H1 (cell line): ENCODE measurements at places on chromosomes 4 and X. TPM values are rescaled to one million over a fixed set of nuclear protein-coding genes. Genes with fewer than 3 reads are reported as not detected.

GRCh38 chrX:74434336-74434735 is 13.0 kb downstream of the SLC16A2 start:
- no peaks in the 10 kb centered on the region for H3K27me3 ChIP-seq
- no peak overlapping the region for H3K27ac ChIP-seq
- H3K4me3 ChIP-seq, result no peak overlapping the region
- peaks cover 4% of the 10 kb centered on the region for H3K4me1 ChIP-seq
- DNase-seq, result no peak

DNA sequence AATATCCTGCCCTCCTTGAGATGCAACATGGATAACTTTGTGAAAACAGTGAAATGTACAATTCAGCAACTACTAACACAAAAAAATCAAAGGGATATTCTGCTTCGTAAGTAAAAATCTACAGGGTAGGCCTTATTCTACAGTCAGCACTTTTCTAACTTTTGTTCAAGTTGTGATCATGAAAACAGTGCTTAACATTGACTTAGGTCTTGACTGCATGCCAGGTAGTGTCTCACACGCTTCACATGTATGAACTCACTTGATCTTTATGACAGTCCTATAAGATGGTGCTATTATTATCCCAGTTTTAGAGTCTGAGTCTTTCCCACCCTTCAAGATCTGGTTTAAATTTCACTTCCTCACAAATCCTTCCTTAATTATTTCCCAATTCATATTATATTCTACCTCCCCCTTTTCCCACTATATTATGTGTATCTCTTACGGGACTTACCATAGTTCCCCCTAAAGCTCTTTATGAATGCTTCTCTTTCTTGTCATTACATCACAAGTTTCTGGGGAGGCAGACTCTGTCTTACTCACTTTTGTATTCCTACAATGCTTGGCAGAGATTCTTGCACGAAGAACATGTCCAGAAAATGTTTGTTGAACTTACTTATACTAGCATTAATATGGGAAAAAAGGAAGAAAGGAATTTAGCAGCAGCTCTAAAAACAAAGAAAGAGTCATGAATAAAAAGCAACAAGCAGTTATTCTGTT is 179.8 kb downstream of the SCFD2 start:
- no peaks in the 10 kb centered on the region for H3K27me3 ChIP-seq
- DNase-seq, result no peak
- no peaks in the 10 kb centered on the region for H3K36me3 ChIP-seq
- no peaks in the 10 kb centered on the region for H3K4me1 ChIP-seq
- no peak overlapping the region for H3K27ac ChIP-seq
- H3K4me3 ChIP-seq, result no peak overlapping the region

GRCh38 chr4:7041801-7042502 is 1.2 kb upstream of the TADA2B start:
- no peak overlapping the region for H3K27ac ChIP-seq
- peaks cover 26% of the 10 kb centered on the region for H3K27me3 ChIP-seq
- DNase-seq, result no peak
- peak overlapping the region; percentile 69 for H3K4me3 ChIP-seq
- peaks cover 7% of the 10 kb centered on the region; the same call in 1 of the 2 replicates for H3K4me1 ChIP-seq
- no peaks in the 10 kb centered on the region for H3K36me3 ChIP-seq

DNA sequence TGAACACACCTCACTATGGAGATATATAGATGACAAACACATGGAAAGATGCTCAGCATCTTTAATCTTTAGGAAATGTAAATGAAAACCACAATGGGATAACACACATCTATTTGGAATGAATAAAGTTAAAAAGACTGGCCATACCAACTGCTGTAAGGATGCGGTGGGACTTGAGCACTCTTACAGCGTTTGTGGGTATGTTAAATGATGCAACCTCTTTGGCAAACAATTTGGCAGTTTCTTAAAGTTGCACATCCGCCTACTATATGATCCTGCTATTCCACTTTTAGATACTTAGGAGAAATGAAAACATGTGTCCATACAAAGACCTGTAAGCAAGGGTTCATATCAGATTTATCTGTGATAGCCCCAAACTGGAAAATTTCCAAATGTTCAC is 50.7 kb downstream of the MRPL1 start:
- H3K4me3 ChIP-seq, result no peak overlapping the region
- no peaks in the 10 kb centered on the region for H3K36me3 ChIP-seq
- H3K27me3 ChIP-seq, result no peaks in the 10 kb centered on the region
- no peak for DNase-seq
- no peaks in the 10 kb centered on the region for H3K4me1 ChIP-seq

DNA sequence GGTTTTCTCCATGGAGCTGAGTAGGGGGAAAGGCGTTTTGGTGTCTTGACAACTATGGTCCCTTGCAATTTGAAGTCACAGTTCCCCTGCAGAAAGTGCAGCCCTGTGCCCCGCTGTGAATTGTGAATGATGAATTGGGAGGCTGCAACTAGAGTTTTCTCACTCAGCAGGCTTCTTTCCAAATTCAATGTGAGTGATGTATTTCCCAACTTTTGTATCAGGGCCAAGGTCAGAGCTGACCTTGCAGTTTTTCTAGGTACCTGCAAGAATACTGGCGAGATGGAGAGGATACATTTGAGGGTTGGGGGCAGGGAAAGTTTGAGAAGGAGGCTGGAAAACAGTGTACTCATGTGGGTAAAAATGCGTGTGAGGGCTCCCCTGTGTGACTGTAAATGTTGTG is 11.7 kb downstream of the PHEX start:
- H3K4me3 ChIP-seq, result no peak overlapping the region
- H3K27me3 ChIP-seq, result no peaks in the 10 kb centered on the region
- no peaks in the 10 kb centered on the region for H3K4me1 ChIP-seq
- H3K27ac ChIP-seq, result no peak overlapping the region
- DNase-seq, result no peak

GRCh38 chrX:110053453-110053852 is 50.5 kb downstream of the TMEM164 start:
- H3K27ac ChIP-seq, result no peak overlapping the region
- H3K27me3 ChIP-seq, result no peaks in the 10 kb centered on the region
- no peaks in the 10 kb centered on the region for H3K4me1 ChIP-seq
- DNase-seq, result no peak

- H3K4me3 ChIP-seq, result no peak overlapping the region
- H3K27ac ChIP-seq, result no peak overlapping the region
- H3K27me3 ChIP-seq, result no peaks in the 10 kb centered on the region
- no peaks in the 10 kb centered on the region for H3K4me1 ChIP-seq
- no peak for DNase-seq
These were observed 107.0 kb upstream of the HPGD start for GRCh38 chr4:174629265-174629664.

- no peak overlapping the region for H3K27ac ChIP-seq
- no peaks in the 10 kb centered on the region for H3K36me3 ChIP-seq
- no peaks in the 10 kb centered on the region for H3K4me1 ChIP-seq
- no peak overlapping the region for H3K4me3 ChIP-seq
These were observed 23.8 kb upstream of the PLAC1 start for GRCh38 chrX:134682081-134682480.

DNA sequence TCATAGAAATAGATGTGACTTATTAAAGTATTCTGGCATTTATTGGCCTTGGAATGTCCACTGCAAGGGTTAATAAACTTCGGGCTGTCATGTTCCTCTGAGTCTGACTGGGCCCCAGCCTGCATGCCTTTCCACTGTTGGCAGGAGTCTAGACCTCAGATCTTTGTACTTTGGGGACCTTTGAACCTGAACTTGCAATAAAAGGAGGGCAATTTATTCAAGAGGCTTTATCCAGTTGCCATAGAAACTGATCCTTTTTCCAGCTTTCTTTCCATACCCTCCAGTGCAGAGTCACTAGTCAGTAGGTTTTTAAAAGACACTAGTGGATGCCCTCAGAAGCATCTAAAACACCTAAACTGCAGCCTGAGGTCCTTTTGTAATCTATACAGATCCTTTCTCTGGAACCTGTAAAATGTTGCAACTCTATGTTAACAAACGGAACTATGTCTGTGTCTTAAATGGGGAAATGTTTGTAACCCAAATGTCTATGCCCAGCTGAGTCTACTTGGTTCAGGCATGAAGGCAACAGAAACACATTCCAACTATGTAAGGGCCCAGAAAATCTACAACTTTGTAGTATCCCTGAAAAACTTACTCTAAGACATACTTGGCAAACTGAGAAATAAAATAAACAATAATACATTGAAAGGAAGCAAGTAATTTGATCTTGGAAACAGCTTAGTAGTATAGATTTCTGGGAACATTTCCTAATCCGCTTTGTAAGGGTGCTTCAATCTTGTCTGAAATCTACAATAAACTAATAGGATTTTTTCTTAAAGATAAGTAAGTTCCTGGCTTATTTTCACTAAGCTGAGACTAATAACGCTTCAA is 41.5 kb downstream of the SOWAHB start:
- no peaks in the 10 kb centered on the region for H3K4me1 ChIP-seq
- no peak overlapping the region for H3K4me3 ChIP-seq
- H3K27ac ChIP-seq, result no peak overlapping the region
- no peak for DNase-seq

- peak overlapping the region; percentile 42; the same call in 1 of the 2 replicates for H3K4me3 ChIP-seq
- no peaks in the 10 kb centered on the region for H3K27me3 ChIP-seq
- peak; percentile 80 for DNase-seq
These were observed 99.1 kb downstream of the TRAPPC11 start for GRCh38 chr4:183758061-183758757.

DNA sequence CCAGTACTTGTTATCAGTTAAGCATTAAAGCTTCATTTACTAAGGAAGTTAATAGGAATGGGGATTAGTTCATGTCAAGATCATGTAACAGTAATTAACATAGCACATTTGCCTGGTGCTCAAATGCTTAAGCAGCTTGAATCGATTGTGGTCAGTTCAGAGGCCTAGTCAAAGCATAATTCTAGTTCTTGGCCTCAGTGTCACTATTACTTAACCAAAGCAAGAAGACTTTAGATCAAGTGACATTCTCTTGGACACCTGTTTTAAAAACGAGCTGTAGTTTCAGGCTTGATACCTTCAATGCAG is 115.2 kb upstream of the BMPR1B start:
- H3K27me3 ChIP-seq, result no peaks in the 10 kb centered on the region
- DNase-seq, result no peak
- no peak overlapping the region for H3K27ac ChIP-seq
- H3K36me3 ChIP-seq, result no peaks in the 10 kb centered on the region
- H3K4me3 ChIP-seq, result no peak overlapping the region

- no peaks in the 10 kb centered on the region for H3K36me3 ChIP-seq
- H3K4me3 ChIP-seq, result no peak overlapping the region
- no peak overlapping the region for H3K27ac ChIP-seq
- no peak for DNase-seq
- H3K27me3 ChIP-seq, result no peaks in the 10 kb centered on the region
- no peaks in the 10 kb centered on the region for H3K4me1 ChIP-seq
These were observed 38.8 kb upstream of the GNPDA2 start for GRCh38 chr4:44765116-44765515.

DNA sequence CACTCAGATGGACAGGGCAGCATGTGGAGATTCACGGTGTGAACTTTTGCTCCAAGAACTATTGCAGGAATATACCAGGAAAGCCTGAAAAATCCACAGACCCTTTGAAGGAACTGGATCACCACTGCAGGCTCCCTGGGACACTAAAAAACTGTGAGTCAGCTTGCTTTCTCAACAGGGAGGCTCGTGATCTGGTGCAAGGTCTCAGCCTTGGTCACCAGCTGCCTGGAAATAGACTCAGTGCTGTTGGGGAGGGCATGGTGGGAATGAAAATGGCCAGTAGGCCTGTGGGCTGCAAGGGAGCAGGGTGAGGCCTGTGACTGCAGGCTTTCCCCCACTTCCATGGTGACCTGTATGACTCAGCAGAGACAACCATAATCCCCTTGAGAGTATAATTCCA is 426.4 kb upstream of the RPS6KA3 start:
- H3K36me3 ChIP-seq, result no peaks in the 10 kb centered on the region
- no peaks in the 10 kb centered on the region for H3K4me1 ChIP-seq
- no peak for DNase-seq
- no peak overlapping the region for H3K4me3 ChIP-seq
- H3K27me3 ChIP-seq, result no peaks in the 10 kb centered on the region

DNA sequence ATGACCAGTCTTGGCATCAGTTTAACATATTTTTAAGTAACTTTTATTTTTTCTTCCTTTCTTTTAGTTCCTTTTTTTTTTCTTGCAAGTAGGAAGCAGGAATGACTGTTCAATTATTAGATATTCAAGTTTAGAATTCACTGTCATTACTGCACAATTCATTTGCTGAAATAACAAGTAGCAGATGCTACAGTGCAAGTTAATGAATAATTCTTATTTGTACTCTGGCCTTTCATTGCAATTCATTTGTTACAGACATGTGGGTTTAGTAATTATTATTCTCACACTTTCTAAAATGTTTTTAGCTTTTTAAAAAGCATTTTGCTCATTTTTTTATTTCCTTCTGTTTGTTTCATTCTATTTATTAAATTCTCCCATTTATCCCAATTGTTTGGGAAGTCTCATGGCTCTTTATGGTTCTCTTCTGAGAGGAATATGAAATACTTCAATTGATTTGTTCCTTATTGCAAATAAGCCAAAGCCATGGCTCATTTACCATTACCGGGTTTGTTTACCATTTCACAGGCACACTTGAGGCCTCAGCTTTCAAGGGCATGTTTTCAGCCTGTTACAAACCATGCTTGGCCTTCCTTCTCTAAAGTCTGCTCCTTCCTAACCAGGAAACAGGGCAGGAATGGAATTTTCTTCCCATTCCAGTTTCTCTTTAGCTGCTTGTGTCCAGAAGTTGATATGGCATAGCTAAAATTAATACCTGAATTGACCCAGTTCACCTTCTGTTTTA is 4.6 kb upstream of the DCAF4L1 start:
- H3K27ac ChIP-seq, result no peak overlapping the region
- no peaks in the 10 kb centered on the region; the same call in 1 of the 2 replicates for H3K4me1 ChIP-seq
- no peak overlapping the region for H3K4me3 ChIP-seq
- no peak for DNase-seq
- H3K27me3 ChIP-seq, result no peaks in the 10 kb centered on the region

GRCh38 chr4:11019451-11020240 is 335.1 kb upstream of the CLNK start:
- H3K4me1 ChIP-seq, result no peaks in the 10 kb centered on the region
- H3K36me3 ChIP-seq, result no peaks in the 10 kb centered on the region
- H3K27ac ChIP-seq, result no peak overlapping the region
- DNase-seq, result no peak

DNA sequence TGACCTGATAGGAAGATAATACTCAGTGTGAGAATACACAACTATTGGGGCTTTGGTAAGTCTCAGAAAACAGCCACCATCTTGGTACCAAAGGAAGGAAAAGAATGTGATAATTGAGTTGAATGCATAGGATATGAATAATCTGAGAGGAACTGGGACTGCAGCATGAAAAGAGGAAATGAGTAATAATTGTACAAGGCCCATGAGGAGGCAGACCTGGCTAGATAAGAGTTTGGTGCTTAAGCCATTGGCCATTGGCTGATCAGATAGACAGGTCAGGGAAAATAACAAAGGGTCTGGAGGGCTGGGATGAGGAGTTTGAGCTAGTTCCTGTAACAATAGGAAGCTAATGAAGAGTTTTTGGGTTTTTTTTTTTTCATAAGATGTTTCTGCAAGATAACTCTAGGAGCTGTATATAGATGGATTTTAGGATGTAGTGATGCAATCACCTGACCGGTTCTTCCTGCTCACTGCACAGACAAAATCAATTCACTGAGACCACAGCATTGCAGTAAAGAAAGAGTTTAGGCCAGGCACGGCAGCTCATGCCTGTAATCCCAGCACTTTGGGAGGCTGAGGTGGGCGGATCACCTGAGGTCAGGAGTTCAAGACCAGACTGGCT is 5.3 kb upstream of the TRMT2B start:
- no peaks in the 10 kb centered on the region for H3K27me3 ChIP-seq
- H3K27ac ChIP-seq, result no peak overlapping the region
- H3K4me3 ChIP-seq, result no peak overlapping the region
- H3K4me1 ChIP-seq, result no peaks in the 10 kb centered on the region

Gene PTPN13
- total RNA-seq, result 54.3 and 57.9 TPM in 2 replicates

Gene TACC3
- 147 and 148 TPM in 2 replicates for total RNA-seq

Gene CAPN6
- total RNA-seq, result 10.6 and 10.8 TPM in 2 replicates

Gene ARHGAP36
- total RNA-seq, result 0.32 and 0.63 TPM in 2 replicates

Gene BEX2
- total RNA-seq, result 57.5 and 60.2 TPM in 2 replicates

Gene ART3
- 0.63 and 2.0 TPM in 2 replicates for total RNA-seq

Gene SATL1
- total RNA-seq, result 0.17 and 0.27 TPM in 2 replicates

Gene S100P
- total RNA-seq, result not detected in 2 replicates
